Left ventricle myocardium inferior (tissue), 1 donor: ENCODE measurements at places on chromosomes 7 and 10. TPM values are rescaled to one million over a fixed set of nuclear protein-coding genes. Genes with fewer than 3 reads are reported as not detected.

The CDHR3 gene
- total RNA-seq = 11.4 TPM

The C10orf143 gene
- 1.7 TPM for total RNA-seq

- no peak for DNase-seq
These were observed 1.5 kb downstream of the HBP1 start for GRCh38 chr7:107170051-107170915.

The FOXP2 gene
- 2.1 TPM for total RNA-seq

DNA sequence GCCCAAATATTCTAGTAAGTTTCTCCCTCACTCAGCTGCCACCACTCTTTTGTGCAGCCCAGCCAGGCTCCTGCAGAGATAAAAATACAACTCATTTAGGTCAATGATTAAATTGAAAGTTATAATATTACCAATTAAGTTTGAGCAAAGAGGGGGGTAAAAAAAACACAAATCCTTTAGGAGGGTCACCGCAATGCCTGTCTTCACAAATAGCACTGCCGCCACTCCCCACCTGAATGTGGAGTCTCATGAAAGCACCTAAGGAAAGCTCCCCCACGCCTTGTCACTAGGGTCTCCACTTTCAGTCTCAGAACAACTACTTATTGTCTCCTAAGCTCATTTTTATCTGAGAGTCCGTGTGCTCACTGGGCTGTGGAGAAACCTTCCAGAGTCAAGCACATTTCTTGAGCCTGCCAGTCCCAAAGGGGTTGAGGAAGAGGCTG is 148.7 kb downstream of the FGFR2 start:
- DNase-seq = no peak
